Naive B cell (primary cell): ENCODE measurements at places on chromosomes 7 and 10.

- peaks cover 18% of the 10 kb centered on the region for H3K4me1 ChIP-seq
- no peak overlapping the region for H3K27ac ChIP-seq
- no peaks in the 10 kb centered on the region for H3K27me3 ChIP-seq
Measured at GRCh38 chr7:883055-884021, 7.0 kb downstream of the GET4 start.

- H3K4me1 ChIP-seq, result peaks cover 42% of the 10 kb centered on the region
- no peaks in the 10 kb centered on the region for H3K36me3 ChIP-seq
- peak overlapping the region; percentile 94 for H3K27ac ChIP-seq
- H3K27me3 ChIP-seq, result no peaks in the 10 kb centered on the region
- no peak overlapping the region for H3K4me3 ChIP-seq
Measured at GRCh38 chr10:110008518-110009339, 945 bp downstream of the ADD3 start.

DNA sequence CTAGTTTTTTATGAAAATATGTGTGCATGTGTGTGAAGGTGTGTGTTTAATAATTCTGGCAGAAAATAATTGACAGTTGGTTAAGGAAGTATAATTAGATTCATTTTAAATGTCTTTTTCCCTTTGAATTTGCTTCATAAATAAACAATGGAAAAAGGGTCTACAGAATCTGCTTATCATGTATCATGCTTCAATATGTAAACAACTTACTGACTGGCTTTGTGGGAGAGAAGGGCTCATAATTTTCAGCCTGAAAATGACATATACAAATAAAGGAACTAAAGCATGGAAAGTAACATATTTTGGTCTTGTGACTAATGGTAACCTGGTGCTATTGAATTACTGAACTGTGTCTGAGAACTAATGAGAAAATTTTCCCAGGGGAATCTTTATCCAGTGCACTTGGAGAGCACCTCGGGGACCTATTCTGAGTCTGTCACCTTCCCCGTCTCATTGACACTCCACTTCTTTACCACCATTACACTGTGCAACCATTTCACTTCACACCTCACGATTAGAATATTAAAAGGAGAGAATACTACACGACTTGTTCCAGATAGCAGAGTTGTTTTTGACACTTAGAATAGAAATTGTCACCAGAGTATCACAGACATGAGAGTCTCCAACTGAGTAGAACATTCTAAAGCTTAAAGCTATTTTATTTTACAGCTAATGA is 298.6 kb downstream of the TFEC start:
- no peak overlapping the region for H3K4me3 ChIP-seq
- H3K36me3 ChIP-seq, result no peaks in the 10 kb centered on the region

GRCh38 chr7:41507686-41508268 is 195.1 kb downstream of the INHBA start:
- no peak overlapping the region for H3K4me3 ChIP-seq
- H3K27me3 ChIP-seq, result peaks cover 8% of the 10 kb centered on the region
- no peak overlapping the region for H3K27ac ChIP-seq
- no peaks in the 10 kb centered on the region for H3K4me1 ChIP-seq
- DNase-seq, result no peak

DNA sequence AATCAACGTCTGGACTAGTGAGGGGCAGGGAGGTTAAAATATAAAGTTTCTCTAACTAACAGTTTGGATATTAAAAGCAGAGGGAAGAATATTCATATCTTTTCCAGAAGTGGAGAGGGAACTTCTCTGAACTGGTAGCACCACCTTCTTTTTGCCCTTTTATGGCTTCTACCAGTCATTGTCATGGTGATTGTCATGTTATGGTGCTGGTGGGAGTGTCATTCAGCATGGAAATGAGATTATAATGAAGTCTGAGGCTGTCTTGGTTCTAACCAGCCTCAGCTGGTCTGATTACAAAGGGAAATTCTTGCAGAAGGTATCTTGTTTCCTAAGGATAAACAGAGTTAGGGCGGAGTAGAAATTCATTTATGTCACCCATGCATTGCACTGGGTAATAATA is 523.8 kb downstream of the ZWINT start:
- no peak overlapping the region for H3K27ac ChIP-seq
- H3K4me1 ChIP-seq, result no peaks in the 10 kb centered on the region
- H3K27me3 ChIP-seq, result no peaks in the 10 kb centered on the region
- no peak for DNase-seq
- H3K36me3 ChIP-seq, result no peaks in the 10 kb centered on the region

GRCh38 chr7:49852619-49853462 is 79.4 kb downstream of the VWC2 start:
- H3K27me3 ChIP-seq, result no peaks in the 10 kb centered on the region
- no peak overlapping the region for H3K27ac ChIP-seq
- no peak overlapping the region for H3K4me3 ChIP-seq
- no peak for DNase-seq
- H3K4me1 ChIP-seq, result no peaks in the 10 kb centered on the region

DNA sequence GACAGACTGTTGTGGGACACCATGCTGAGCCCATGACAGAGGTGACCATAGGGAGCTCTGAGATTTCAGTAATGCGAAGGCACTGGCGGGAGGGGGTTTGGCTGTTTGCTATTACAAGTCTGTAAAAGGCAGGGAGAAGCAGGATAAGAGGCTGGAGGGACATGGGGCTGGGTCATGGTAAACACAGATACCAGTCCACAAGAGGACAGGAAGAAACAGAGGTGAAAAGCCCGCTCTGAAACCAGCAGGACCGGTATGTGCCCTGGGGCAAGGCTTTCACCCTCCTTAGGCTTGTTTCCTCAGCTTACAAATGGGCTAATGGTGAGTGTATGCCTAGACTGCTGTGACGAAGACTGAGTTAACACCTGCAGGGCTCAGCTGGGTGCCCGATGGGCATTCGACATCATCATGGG is 34.1 kb downstream of the ANXA11 start:
- H3K27me3 ChIP-seq, result no peaks in the 10 kb centered on the region
- no peak for DNase-seq
- H3K4me3 ChIP-seq, result no peak overlapping the region

- peaks cover 59% of the 10 kb centered on the region for H3K27me3 ChIP-seq
- no peak overlapping the region for H3K27ac ChIP-seq
- DNase-seq, result no peak
- H3K4me1 ChIP-seq, result peaks cover 18% of the 10 kb centered on the region
- no peak overlapping the region for H3K4me3 ChIP-seq
Measured at GRCh38 chr7:28953633-28954032, 4.5 kb downstream of the TRIL start.
